ENCODE measurements at places on chromosomes 7 and 10. TPM values are rescaled to one million over a fixed set of nuclear protein-coding genes. Genes with fewer than 3 reads are reported as not detected.

The PRTFDC1 gene
- 4.3 TPM for total RNA-seq

The SPACDR gene
- total RNA-seq: not detected

The NUTM2A gene
- total RNA-seq: 5.5 TPM

The ZMIZ2 gene
- 52.2 TPM for total RNA-seq

The HECW1 gene
- total RNA-seq: 4.7 TPM

The FANK1 gene
- 10.9 TPM for total RNA-seq

The TMEM229A gene
- total RNA-seq: 0.27 TPM

The ADCYAP1R1 gene
- 2.7 TPM for total RNA-seq

The PLPP4 gene
- 2.7 TPM for total RNA-seq

The ATOH7 gene
- not detected for total RNA-seq

The TSPAN33 gene
- total RNA-seq: 10.9 TPM
